ENCODE measurements at places on chromosomes 7 and 10.

- no peak for DNase-seq
Measured at GRCh38 chr7:48140001-48140681, 31.1 kb upstream of the ABCA13 start.

DNA sequence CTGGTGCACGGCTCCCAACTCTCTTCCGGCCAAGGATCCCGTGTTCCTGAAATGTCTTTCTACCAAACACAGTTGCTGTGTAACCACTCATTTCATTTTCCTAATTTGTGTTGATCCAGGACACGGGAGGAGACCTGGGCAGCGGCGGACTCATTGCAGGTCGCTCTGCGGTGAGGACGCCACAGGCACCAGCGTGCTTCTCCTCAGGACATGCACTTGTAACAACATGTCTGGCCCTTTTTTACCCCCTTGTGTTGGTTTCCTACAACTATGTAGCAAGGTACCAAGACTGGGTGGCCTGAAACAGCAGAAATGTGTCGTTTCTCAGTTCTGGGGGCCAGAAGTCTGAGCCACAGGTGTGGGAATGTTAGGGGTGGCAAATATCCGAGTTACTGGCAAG lies 18.2 kb downstream of the CALML5 start:
- DNase-seq = no peak

GRCh38 chr7:37504801-37505200 lies 56.1 kb upstream of the ELMO1 start:
- DNase-seq = no peak

GRCh38 chr7:17056491-17057142 lies 174.8 kb upstream of the AGR3 start:
- DNase-seq = no peak

DNA sequence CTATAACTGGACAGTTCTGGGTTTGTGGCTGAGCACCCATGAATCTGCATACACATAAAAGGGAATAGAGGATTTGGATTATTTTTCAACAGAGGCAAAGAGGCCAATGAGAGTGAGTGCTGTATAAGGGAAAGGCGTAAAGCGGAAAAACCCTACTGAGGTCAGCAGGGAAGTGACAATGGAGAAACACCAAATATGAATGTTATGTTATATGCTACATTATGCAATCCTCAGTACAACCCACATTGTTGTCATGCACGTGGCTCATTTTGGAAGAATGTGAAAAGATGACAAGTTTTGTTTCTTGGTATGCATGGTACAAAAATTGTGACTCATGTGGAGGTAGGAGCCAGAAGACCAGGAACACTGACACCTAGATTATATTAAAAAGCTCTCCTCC lies 113.6 kb upstream of the AMPH start:
- no peak for DNase-seq

DNA sequence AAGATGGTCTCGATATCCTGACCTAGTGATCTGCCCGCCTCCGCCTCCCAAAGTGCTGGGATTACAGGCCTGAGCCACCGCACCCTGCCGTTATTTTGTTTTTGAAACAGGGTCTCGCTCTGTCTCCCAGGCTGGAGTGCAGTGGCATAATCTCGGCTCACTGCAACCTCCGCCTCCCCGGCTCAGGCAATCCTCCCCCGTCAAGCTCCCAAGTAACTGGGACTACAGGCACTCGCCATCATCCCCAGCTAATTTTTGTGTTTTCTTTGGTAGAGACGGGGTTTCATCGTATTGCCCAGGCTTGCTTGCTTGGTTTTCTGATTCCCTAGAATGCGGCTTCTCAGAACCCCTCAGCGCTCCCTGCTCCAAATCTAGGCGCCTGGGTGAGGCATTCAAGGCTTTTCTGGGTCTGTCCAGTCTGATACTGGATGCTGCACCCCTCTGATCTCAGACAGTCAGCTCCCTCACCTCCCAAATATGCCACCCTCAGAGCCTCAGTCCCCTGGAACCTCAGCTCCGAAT lies 1.3 kb downstream of the TFR2 start:
- DNase-seq = no peak

GRCh38 chr10:7288060-7288690 lies 122.7 kb downstream of the SFMBT2 start:
- DNase-seq = no peak

DNA sequence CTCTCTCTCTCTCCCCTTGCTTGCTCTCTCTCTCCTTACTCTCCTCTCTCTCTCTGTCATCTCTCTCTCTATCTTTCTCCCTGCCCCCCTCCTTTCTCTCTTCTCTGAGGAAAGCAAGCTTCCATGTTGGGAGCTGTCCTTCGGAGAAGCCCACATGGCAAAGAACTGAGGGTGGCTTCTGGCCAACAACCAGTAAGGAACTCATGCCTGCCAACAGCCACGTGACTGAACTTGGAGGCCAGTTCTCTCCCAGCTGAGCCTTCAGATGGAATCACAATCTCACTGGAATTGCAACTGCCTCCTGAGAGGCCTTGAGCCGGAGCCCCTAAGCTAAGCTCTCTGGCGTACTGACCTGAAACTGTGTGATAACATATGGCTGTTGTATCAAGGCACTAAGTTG lies 12.0 kb upstream of the DHTKD1 start:
- DNase-seq = no peak

DNA sequence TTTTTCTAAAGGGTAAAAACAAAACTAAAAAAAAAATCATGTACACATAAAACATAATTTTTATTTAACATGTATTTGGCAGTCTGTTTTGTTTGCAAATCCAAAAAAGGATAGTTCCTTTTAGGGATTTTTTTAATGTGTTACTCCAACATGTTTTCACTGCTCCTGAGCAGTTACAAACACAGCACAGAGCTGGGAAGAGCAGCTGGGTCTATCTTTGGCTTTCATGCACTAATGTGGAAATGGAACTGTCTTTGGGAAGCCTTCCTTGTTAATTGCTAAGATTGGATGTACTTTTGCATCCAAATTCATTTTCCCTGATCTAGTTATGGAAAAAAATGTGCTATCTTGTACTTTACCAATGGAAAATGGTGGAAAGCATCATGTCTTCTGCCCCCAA lies 1035.1 kb downstream of the CNTNAP2 start:
- DNase-seq = no peak

GRCh38 chr7:39624935-39625694 lies 1.7 kb downstream of the RALA start:
- DNase-seq = no peak

DNA sequence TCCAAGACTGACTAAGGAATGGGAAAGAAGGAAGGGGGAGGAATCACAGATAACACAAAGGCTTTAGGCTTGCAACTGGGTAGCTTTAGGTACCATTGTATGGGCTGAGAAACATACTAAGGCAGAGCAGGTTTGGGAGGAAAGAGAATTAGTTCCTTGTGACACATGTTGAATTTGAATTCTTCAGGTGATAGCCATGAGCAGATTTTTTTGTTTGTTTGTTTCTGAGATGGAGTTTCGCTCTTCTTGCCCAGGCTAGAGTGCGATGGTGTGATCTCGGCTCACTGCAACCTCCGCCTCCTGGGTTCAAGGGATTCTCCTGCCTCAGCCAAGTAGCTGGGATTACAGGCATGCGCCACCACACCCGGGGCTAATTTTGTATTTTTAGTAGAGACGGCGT lies 4.4 kb upstream of the SND1 start:
- no peak for DNase-seq

DNA sequence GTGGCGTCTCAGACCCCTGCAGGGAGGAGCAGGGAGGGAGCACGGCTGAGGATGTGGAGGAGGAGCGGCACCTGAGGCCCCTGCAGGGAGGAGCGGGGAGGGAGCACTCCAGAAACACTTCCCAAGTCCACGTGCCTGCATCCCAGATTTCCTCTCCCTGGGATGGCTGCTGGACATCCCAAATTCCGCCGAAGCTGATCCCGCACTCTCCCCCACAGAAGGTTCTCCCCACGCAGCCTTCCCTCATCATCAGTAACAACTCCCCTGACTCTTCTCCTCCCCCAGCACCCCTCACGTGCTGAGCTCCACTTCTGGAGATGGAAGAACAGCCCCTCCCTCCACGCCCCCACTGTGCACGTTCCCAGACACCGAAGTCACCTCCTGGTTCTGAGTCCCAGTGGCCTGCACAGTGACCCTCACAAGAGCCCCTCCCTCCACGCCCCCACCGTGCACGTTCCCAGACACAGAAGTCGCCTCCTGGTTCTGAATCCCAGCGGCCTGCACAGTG lies 17.8 kb upstream of the FOXL3 start:
- no peak for DNase-seq

All from NK-92 treated with Interleukin-12 subunit alpha and Interleukin-12 subunit beta, amount 100 ng/mL, for 24 hours (cell line).